A549 treated with DMSO at 1 μM for 4 hours (cell line): ENCODE measurements at places on chromosomes 16 and 17. TPM values are rescaled to one million over a fixed set of nuclear protein-coding genes. Genes with fewer than 3 reads are reported as not detected.

The CES5A gene
- not detected in 5 replicates for total RNA-seq

The CDYL2 gene
- 0.33 to 0.55 TPM (median 0.39 TPM) in 5 replicates for total RNA-seq

The ZFHX3 gene
- total RNA-seq, result 6.2 to 10.3 TPM (median 8.6 TPM) in 5 replicates

The TNFRSF17 gene
- not detected in 5 replicates for total RNA-seq

The TMEM88 gene
- total RNA-seq, result 0.57 to 1.7 TPM (median 0.96 TPM) in 5 replicates

The C16orf96 gene
- not detected in 5 replicates for total RNA-seq

The SMPD3 gene
- total RNA-seq, result 0.12 to 0.42 TPM (median 0.14 TPM) in 5 replicates

The PYCARD gene
- 26.1 to 45.4 TPM (median 38.3 TPM) in 5 replicates for total RNA-seq

The CHD9NB gene
- total RNA-seq, result 0.69 to 1.8 TPM (median 1.6 TPM) in 5 replicates

The GALR2 gene
- 0.22 to 1.6 TPM (median 1.3 TPM) in 5 replicates for total RNA-seq

The MED13 gene
- total RNA-seq, result 19.7 to 30.1 TPM (median 27.5 TPM) in 5 replicates

The UMOD gene
- not detected in 5 replicates for total RNA-seq

The KRT28 gene
- total RNA-seq, result not detected in 5 replicates

The AXIN1 gene
- 32.2 to 34.8 TPM (median 32.4 TPM) in 5 replicates for total RNA-seq

The DNAAF1 gene
- total RNA-seq, result 0.26 to 0.45 TPM (median 0.38 TPM) in 5 replicates

The ZSCAN10 gene
- 0.08 TPM in 1 of 5 replicates, not detected in the others for total RNA-seq

The ABAT gene
- 0.32 to 0.75 TPM (median 0.52 TPM) in 5 replicates for total RNA-seq

The SLC2A4 gene
- 0.13 to 0.27 TPM (median 0.16 TPM) in 5 replicates for total RNA-seq

The BIRC5 gene
- 107 to 112 TPM (median 111 TPM) in 5 replicates for total RNA-seq

The PRSS53 gene
- 1.3 to 2.1 TPM (median 1.6 TPM) in 5 replicates for total RNA-seq

The PIMREG gene
- 44.2 to 51.9 TPM (median 45.7 TPM) in 5 replicates for total RNA-seq

The KRTAP9-2 gene
- not detected in 5 replicates for total RNA-seq

The FZD2 gene
- 31.5 to 46.5 TPM (median 38.7 TPM) in 5 replicates for total RNA-seq

The SRCIN1 gene
- 2.3 to 2.9 TPM (median 2.8 TPM) in 5 replicates for total RNA-seq

The RHBDL1 gene
- 0.75 to 1.6 TPM (median 1.4 TPM) in 5 replicates for total RNA-seq

The SLC16A11 gene
- total RNA-seq, result not detected in 5 replicates

The PROCA1 gene
- total RNA-seq, result 1.0 to 1.7 TPM (median 1.1 TPM) in 5 replicates

The EVI2B gene
- 0.05 to 0.11 TPM (median 0.10 TPM) in 5 replicates for total RNA-seq

The PDILT gene
- not detected in 5 replicates for total RNA-seq

The PSMC3IP gene
- 35.4 to 41.6 TPM (median 37.2 TPM) in 5 replicates for total RNA-seq

The TAOK1 gene
- total RNA-seq, result 18.4 to 33.4 TPM (median 28.7 TPM) in 5 replicates

The MT1M gene
- total RNA-seq, result not detected in 5 replicates

The KRT20 gene
- 0.29 to 0.47 TPM (median 0.32 TPM) in 5 replicates for total RNA-seq

The SOX15 gene
- total RNA-seq, result 0.36 to 0.44 TPM (median 0.37 TPM) in 5 replicates

The FKBP10 gene
- 95.7 to 118 TPM (median 108 TPM) in 5 replicates for total RNA-seq

The TP53TG3C gene
- total RNA-seq, result 0.17 to 0.64 TPM in 2 of 5 replicates, not detected in the others

The MYOCD gene
- 0.94 to 3.0 TPM (median 2.1 TPM) in 5 replicates for total RNA-seq

The ZFPM1 gene
- total RNA-seq, result 5.0 to 9.3 TPM (median 8.8 TPM) in 5 replicates

The MMP25 gene
- total RNA-seq, result 0.69 to 1.1 TPM (median 0.78 TPM) in 5 replicates

The HEATR9 gene
- not detected in 5 replicates for total RNA-seq

The GJC1 gene
- 34.3 to 45.2 TPM (median 42.8 TPM) in 5 replicates for total RNA-seq

The CDH15 gene
- 0.05 to 0.19 TPM (median 0.14 TPM) in 5 replicates for total RNA-seq

The ARMC5 gene
- total RNA-seq, result 7.6 to 16.0 TPM (median 10.3 TPM) in 5 replicates

The DNAJC7 gene
- 106 to 129 TPM (median 121 TPM) in 5 replicates for total RNA-seq

The ATP2A1 gene
- 1.4 to 3.6 TPM (median 2.4 TPM) in 5 replicates for total RNA-seq

The CALB2 gene
- total RNA-seq, result 5.8 to 10.9 TPM (median 7.4 TPM) in 5 replicates

The EFCAB13 gene
- total RNA-seq, result 1.5 to 3.9 TPM (median 2.3 TPM) in 5 replicates

The C16orf89 gene
- total RNA-seq, result not detected in 5 replicates

The CCL1 gene
- total RNA-seq, result not detected in 5 replicates

The XAF1 gene
- 0.03 TPM in 1 of 5 replicates, not detected in the others for total RNA-seq

The RGS11 gene
- 3.5 to 4.7 TPM (median 4.4 TPM) in 5 replicates for total RNA-seq

The PPL gene
- total RNA-seq, result 2.5 to 3.0 TPM (median 2.6 TPM) in 5 replicates

The USP43 gene
- 4.4 to 5.9 TPM (median 5.1 TPM) in 5 replicates for total RNA-seq

The RAI1 gene
- 34.0 to 40.8 TPM (median 37.6 TPM) in 5 replicates for total RNA-seq

The UNKL gene
- 28.3 to 55.1 TPM (median 46.1 TPM) in 5 replicates for total RNA-seq

The CRHR1 gene
- total RNA-seq, result 0.08 to 0.45 TPM (median 0.25 TPM) in 5 replicates

The HOXB1 gene
- total RNA-seq, result not detected in 5 replicates

The MPV17L gene
- total RNA-seq, result 4.1 to 5.7 TPM (median 4.5 TPM) in 5 replicates

The PYY gene
- total RNA-seq, result 0.17 TPM in 1 of 5 replicates, not detected in the others
